Erythroblast (primary cell): ENCODE measurements at places on chromosomes 12 and 14.

DNA sequence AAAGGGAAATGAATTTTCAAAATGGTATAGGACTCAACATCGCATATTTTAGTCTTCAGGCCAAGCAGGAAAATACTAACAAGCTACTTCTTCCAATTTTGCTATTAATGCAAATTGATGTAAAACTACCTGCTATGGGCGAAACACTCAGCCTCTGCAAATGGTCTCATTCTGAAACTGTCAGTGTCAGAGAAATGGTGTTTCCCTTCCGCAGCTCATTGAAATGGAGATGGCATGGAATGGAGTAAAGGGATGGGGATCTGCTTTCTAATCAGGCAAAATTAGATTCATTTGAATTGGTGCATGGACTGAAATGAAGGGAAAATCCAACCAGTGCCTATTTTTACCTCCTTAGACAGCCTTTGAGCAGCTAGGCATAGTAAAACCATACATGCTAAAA lies 80.4 kb upstream of the EEA1 start:
- no peak for DNase-seq

DNA sequence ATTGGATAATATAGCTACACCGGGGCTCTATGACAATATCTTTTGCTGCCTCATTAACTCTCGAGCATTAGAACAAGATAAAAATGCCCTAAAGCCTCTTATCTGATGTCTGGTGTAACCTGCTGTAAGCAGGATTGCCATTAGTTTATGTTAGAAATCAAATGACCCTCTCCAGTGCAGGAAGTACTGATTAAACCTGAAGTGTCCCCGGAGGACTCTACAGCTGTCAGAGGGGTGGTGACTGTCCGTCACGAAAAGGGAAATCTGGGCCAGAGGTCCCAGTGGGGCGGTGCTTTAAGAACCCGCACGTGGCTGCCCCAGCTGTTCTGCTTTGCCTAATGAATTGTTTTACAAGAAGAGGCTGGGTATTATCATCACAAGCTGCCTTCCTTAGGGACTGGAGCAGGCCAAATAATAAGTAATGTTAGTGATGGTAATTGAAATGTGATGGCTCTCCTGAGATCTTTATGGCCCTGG lies 55.7 kb downstream of the LIN52 start:
- peak; percentile 71 for DNase-seq

GRCh38 chr14:67556671-67557070 lies 23.6 kb downstream of the PLEKHH1 start:
- no peak for DNase-seq

DNA sequence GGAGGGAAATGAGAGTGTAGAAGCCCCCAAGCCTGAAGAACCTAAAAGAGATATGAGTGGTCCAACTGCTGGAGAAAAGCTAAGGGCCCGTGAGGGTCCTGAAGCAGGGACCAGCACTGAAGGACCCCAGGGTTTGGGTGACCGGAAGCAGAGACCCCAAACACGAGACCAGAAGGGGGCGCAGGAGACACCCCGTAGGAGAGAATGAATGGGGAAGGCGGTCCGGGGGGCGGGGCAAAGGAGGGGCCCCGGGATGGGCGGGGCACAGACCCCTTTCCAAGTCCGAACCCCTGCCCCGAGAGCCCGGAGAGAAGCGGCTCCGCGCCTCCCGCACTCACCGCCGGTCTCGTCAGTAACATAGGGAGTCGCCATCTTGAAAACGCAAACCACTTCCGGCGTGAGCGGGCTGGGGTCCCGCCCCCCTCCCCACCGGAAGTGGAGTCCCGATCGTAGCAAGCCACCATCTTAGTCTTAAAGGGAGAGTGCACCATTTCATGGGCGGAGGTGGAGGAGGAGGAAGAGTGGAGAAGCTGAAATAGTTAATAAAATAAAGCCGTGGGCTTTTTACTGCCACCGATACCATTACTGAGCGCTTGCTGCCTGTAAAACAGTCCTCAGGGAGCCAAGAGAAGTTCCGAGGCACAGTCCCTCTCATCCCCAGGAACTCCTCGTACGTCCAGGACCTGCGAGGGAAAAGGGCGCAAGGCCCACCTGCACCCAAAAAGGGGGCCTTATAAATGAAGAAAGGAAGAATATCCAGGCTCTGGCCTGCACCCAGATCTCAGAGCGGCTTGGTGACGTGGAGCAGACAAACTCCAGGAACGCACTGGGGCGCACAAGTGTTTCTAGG lies 731 bp downstream of the PYM1 start:
- DNase-seq: peak; percentile 94

- DNase-seq: no peak
Observed at GRCh38 chr12:103046154-103046553, 88.7 kb downstream of the ASCL1 start.

DNA sequence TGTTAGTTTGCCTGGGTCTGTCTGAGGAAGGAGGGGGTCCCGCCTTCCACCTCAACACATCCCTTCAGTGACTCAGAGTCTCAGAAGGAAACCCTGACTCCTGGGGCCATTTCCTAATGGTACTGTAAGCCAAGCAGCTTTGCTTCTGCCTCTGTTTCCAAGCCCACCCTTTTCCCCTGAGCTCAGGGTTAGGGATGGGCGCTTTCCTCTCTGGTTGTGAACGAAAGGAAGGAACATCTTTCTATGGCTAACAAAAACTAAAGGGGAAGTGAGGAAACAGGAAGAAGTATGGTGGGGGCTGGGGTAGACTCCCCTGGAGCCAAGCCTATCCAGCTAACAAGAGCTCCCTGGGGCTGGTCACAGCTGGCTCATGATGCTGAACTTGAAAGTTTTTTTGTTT lies 11.6 kb upstream of the UNC119B start:
- DNase-seq: no peak
